ENCODE measurements at places on chromosomes 6 and 20.

GRCh38 chr6:21395121-21395520, 198.4 kb upstream of the SOX4 start:
- DNase-seq: no peak

- DNase-seq: no peak
Measured at GRCh38 chr6:158158748-158159147, 9.3 kb downstream of the SERAC1 start.

- DNase-seq: peak; percentile 91
Measured at GRCh38 chr6:137707590-137708360, 159.3 kb upstream of the TNFAIP3 start.

DNA sequence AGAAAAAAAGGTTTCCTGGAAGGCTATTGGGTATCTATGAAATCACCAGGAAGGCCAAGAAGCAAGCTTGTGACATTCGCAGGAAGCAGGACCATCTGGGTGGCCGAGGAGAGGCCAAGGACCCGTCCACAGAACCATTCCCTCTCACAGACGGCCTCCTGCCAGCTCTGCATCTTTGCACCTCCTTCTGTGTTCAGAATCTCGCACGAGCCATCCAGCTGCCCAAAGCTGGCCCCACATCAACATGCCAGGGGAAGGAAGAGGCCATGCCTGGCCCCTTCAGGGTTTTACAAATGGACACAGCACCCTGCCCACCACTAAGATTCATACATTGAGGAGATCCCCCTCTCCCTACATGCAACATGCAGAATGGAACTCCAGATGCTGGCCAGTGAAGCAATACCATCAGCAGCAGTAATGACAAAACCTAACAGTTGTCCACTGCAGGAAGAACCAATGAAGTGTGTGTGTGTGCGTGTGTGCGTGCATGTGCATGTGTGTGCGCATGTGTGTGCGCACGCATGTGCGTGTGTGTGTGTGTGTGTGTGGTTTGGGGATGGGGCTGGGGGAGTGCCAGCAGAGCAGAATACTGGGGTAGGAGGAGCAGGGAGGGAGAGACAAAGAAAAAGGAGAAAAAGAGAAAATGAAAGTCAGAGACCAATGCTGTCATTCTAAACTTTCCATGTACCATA, 184.2 kb upstream of the FOXQ1 start:
- no peak for DNase-seq

- no peak for DNase-seq
Measured at GRCh38 chr6:124881898-124882578, 80.2 kb upstream of the RNF217 start.

- DNase-seq: peak; percentile 25
Measured at GRCh38 chr6:45721665-45722064, 294.0 kb downstream of the CLIC5 start.

- DNase-seq: no peak
Measured at GRCh38 chr20:18421608-18422007, 45.2 kb downstream of the DZANK1 start.

DNA sequence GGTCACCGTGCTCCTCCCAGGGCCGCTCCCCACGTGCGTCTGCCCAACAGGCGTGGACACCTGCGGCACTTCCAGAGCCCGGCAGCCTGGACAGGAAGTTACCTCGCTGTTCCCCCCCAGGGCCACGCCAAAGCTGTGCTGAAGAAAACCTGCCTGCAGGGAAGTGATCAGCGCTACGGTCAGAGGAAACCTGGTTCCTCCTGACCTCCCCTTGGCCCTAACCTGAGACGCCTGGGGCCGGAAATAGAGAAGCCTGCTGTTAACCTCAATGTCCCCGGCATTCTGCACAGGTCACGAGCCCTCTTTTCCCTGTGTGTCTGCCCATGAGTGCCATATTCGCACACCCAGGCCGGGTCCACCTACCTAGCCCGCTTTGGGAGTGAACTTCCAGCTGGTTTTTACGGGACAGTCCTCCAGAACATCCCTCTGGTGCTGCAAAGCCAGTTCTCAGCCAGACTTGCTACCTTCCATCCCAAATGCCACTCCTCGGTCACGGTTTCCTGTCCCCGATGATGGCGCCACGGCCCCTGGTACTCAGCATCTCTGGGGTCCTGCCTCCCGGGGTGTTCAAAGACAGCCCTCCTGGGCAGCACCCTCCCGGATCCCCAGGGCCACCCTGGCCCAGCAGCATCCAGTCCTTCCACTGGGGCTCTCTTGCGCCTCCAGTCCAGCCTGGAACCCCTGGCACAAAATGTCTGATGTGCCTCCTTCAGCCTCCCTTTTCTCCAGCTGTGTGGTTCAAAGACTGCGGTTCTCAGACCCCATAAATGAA, 12.0 kb upstream of the IRF4 start:
- peak; percentile 9 for DNase-seq

Measured in hematopoietic multipotent progenitor cell treated with erythropoietin and hydrocortisone succinate and interleukin-3 and kit ligand, for 4 days (in vitro differentiated cells).